ENCODE measurements at places on chromosomes 3 and 15.

- no peak for DNase-seq
Observed at GRCh38 chr3:27526614-27527315, 42.6 kb upstream of the SLC4A7 start.

DNA sequence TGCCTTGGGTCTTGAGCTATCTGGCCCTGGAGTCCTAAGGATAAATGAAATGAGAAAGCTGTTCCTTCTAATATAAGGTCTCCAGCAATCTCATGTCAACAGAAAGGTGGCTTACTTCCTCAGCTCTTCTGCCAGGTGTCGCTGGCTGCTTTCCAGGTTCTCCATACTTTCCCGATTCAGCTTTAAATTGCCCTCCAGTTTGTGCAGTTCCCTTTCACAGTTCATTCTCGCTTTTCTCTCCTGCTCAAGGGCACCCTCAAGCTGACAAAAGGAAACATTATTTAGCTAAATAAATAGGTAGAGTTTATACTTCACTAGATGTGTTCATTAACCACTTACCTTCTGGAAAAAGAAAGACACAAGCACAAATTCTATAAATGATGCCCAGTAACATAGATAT is 73.0 kb downstream of the MYH15 start:
- no peak for DNase-seq

DNA sequence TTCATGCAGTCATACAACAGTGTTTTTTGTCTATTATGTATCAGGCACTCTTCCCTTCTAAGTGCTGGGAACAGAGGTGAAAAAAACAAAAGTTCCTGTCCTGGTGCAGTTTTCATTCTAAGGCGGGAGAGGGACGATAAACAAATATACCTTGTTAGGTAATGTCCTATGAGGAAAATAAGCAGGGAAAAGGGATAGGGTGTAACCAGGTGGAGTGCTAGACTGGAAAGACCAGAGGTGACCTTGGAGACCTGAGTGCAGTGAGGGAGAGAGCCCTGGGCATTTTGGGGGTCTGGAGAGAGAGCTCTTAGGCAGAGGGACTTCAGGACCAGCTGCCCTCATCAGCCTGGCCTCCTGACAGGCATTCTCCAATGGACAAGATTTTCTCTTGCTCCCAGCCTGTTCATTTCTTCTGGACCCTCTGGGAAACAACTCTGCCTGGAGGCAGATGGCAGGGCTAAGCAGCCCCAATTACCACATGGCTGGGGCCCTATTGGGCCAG is 97.2 kb upstream of the TJP1 start:
- no peak for DNase-seq

DNA sequence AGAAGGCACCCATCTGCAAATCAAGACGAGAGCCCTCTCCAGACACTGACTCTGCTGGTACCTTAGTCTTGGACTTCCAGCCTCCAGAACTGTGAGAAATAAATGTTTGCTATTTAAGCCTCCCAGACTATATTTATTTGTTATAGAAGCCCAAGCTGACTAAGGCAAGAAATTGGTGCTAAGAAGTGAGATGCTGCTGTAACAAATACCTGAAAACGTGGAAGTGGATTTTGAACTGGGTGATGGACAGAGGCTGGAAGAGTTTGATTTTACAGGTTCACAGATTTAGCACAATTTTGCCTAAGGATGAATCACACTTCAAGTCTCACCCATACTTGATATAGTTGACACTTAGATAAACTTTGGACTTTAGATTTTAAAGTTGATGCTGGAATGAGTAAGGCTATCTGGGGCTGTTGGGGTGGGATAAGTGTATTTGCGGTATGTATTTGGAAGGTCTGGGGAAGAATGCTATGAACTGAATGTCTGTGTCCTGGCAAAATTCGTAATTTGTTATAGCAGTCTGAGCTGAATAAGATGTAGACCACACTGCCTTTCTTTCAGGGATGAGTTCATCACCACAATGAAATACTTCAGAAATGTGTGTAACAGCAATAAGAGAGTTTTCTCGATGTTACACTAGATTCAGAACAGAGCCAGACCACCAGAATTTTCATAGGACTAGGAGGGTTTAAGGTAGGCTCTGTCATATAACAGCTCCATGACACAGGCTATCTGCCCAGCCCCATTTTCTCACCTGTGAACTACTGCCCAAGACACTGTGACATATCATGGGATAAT is 120.5 kb upstream of the LMCD1 start:
- no peak for DNase-seq

- DNase-seq = no peak
Observed at GRCh38 chr3:72164635-72164978, 379.7 kb upstream of the PROK2 start.

DNA sequence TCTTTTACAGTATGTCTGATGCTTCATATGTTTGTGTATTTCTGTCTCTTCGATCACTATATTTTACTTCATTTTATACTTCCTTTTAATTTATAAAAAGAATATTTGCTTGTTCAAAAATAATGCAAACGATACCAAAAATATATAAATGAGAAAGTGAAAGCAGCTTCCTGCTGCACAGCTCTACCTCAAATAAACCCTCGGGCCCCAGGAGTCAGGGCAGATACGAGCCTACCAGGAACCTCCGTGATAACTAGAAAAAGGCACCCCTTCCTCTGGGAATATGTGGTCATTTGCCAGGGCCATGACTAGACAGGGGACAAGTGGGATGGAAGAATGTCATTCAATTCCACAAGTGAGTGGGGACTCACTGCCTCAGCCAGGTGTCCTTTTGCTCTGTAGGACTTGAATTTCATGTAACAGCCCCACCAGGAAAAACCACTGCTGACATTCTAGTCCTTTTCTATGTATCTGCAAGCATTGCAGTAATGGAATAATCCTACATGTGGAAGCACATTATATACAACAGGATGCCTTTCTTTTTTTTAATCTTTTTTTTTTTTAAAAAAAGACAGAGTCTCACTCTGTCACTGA is 133.3 kb downstream of the SUCLG2 start:
- DNase-seq = no peak

DNA sequence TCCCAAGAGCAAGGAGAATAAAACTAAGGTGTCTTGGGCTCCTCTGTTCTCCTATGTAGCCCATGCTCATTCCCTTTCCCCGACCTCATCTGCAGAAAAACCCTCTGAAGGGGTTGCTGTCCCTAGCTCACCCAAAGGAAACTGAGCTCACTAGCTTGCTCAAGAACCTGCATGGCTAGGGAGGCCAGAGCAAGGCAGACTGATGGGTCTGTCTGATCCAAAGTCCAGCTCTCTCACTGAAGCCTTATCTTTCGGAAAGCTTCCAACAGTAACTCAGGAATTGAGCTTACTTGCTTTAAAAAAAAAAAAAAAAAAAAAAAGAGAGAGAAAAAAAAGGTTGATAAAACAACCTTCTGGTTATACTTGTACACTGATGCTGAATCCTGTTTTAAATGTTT is 141.4 kb upstream of the TOPAZ1 start:
- DNase-seq = no peak

DNA sequence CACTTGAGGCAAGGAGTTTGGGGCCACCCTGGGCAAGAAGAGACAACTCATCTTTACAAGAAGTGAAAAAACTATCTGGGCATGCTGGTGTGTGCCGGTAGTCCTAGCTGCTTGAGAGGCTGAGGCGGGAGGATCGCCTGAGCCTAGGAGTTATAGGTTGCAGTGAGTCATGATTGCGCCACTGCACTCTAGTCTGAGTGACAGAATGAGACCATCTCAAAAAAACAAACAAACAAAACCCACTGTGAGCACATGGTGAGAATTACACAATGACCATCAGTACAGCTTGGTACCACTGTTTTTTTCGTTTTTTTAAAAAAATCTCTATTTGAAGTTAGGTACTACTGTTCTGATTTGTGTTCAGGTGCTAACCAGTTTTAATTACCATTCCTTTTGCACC is 13.6 kb downstream of the VPS39 start:
- no peak for DNase-seq

GRCh38 chr3:123953735-123954134 is 7.3 kb downstream of the CCDC14 start:
- no peak for DNase-seq

DNA sequence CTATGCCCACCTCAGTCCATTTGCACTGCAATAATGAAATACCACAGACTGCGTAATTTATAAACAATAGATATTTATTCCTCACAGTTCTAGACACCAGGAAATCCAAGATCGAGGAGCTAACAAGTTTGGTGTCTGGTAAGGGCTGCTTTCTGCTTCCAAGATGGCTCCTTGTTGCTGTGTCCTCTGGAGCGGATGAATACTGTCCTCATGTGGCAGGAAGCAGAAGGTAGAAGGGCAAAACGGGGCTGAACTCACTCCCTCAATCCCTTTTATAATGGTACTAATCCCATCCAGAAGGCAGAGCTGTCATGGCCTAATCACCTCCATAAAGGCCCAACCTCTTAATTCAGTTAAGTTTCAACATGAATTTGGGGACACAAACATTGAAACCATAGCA is 75.3 kb downstream of the P2RY1 start:
- no peak for DNase-seq

DNA sequence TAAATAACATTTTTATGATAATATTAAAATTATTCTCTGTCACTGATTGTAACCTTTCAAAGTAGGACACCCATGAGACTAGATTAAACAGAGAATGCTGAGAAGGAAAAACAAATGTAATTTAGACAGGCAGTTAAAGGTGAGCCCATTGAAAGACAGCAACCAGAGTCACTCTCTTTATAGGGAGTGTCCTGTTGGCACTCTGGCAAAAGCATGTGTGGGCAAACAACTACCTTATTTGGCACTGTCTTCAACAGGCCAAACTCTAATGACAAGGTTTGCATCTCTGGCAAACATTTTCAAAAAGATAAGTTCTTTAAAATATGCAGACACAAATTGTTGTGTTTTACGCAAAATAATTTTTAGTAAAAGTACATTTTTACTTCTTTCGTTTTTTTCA is 29.8 kb downstream of the NFKBIZ start:
- DNase-seq = no peak

- DNase-seq = no peak
Observed at GRCh38 chr15:32870240-32871033, 152.6 kb downstream of the GREM1 start.

DNA sequence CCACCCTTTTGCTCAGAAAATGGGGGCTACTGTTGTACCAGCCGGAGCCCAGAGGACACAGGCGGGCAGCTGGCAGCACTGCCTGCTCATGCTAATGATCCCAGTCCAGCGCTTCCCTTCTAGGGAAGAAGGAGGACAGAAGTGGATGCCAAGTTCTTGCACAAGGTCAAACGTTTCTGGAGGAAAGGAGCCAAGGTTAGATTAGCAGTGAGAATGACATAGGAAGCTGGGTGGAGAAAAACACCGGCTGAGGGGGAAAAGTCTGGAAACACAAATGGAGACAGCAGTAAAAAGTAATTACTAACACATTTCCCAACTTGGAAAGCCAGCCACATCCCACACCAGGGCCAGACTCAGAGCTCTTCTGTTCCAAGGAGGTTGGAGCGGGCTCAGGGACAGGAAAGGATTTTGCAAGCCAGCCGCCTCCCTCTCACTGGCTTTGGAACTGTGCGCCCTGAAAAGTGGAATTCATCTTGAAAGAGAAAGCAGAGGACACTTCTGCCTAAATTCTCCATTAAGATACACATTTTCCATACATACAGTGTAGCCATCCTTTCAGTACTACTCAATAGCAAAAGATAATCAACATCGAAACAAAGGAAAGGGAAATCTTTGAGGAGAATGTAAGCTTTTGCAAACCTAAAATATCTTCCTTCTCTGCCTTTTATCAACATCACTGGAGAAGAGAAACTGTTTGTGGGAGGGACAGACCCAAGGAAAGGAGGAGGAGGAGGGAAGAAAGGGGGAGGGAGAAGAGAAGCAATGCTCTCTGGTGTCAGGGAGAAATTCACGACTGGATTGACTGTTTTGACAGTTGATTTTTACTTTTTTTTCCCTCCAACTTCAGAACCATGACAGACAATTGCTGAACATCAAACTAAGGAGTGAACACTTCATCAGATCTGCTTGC is 133.6 kb downstream of the CD47 start:
- no peak for DNase-seq

DNA sequence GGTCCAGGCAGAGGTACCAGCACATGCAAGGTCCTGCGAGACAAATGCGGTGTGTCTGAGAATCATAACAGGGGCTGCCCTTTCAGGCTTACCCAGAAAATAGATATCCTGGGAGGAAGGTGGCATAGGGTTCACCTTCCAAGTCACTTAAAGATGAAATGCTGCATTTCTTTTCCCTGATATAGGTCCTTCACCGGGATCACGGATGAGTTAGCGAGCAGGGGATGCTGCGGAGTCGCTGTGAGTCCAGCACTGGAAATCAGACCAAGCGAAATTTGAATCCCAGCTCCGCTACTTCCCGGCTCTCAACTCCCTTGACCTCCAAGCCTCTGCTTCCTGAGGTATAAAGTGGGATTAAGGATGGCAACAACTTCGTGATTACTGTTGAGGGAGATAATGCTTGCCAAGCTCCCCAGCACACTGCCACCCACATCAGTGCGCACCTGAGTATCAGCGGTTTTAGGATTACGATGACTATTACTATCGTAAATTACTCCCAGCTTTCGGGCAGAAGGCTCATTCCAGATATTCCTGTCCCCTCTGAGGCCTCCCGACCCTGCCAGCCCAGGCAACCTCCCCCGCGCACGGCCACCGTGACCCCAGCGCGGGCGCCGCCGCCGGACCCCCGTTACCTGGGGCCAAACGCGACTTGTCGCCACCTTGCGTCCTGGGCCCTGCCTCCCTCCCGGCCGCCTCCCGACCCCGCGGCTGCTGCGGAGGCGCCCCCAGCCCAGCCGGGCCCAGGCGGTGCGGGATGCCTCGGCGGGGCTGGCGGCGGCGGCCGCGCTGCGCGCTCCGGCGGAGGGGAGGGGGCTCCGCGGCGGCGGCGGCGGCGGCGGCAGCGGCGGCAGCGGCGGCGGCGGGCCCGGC is 589 bp upstream of the GPR27 start:
- DNase-seq = no peak

- no peak for DNase-seq
Observed at GRCh38 chr15:68712886-68713285, 107.8 kb downstream of the ANP32A start.

GRCh38 chr3:117603097-117603496 is 893.5 kb downstream of the TUSC7 start:
- DNase-seq = no peak

- DNase-seq = no peak
Observed at GRCh38 chr15:57285386-57285785, 90.9 kb upstream of the CGNL1 start.

GRCh38 chr3:116288485-116288884 is 156.8 kb downstream of the LSAMP start:
- DNase-seq = no peak

- no peak for DNase-seq
Observed at GRCh38 chr3:16151109-16151508, 23.4 kb upstream of the GALNT15 start.
